Renal cortex interstitium (tissue), 15 donors: ENCODE measurements at places on chromosomes 3 and 15. TPM values are rescaled to one million over a fixed set of nuclear protein-coding genes. Genes with fewer than 3 reads are reported as not detected.

DNA sequence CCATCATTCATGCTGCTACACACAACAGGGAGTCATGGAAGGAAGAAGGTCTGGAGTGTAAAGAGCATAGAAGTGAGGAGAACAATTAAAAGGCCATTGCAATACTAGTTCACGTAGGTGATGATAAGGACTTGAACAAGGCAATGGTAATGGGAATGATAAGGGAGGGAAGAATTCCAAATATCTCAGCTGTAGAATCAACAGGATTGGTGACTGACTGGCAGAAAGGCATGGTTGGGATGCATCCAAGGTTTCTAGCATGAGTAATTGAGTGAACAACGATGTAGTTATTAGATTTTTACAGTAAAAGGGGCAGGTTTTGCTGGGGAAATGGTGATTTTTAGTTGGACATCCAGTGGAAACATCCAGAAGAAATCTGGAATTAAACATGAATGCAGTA lies 2.4 kb upstream of the SEC62 start:
- DNase-seq = no peak

- no peak for DNase-seq
Measured at GRCh38 chr15:50095938-50096821, 22.9 kb downstream of the ATP8B4 start.

DNA sequence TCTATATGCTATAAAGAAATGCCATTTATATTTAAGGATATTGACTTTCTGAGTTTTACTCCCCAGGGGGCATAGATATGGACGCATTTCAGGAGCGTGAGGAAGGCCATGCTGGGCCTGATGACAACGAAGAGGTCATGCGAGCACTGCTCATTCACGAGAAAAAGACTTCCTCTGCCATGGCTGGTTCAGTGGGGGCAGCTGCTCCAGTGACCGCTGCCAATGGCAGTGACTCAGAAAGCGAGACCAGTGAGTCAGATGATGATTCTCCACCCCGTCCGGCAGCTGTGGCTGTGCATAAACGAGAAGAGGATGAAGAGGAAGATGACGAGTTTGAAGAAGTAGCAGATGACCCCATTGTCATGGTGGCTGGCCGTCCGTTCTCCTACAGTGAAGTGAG lies 38.4 kb downstream of the GTF2E1 start:
- no peak for DNase-seq

DNA sequence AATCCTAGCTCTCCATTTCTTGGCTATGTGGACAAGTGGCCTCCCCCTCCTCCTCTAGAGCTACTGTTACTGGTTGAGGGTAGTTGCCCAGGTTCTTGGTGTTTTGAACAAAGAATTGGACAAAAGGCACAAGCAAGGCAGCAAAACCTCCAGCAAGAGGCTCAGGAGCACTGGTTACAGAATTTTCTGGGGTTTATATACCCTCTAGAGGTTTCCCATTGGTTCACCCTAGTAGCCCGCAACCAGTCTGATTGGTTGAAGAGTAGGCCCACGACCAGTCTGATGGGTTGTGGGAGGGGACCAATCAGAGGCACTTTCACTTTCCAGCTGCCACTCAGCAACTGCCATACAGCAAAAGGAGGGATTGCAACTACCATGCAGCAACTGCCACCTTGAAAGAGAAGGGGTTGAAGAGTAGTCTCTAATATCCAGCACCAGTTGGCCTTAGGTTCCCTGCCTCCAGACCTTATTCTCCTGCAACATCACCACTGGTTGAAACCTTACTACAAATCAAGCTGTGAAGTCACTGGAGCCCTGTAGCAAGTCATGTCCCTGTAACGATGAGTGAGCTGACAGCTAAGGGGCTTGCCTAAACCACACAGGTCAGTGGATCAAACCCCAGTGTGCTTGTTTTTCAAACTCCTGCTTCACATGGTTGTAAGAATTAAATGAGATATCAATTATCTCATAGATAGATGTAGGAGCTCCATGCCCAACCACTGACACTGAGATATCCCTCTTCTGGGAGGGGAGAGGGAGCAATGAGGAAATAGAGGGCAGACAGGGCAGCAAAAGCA lies 2.9 kb upstream of the C15orf39 start:
- DNase-seq = no peak

- no peak for DNase-seq
Measured at GRCh38 chr3:35745802-35746484, 106.6 kb downstream of the ARPP21 start.

DNA sequence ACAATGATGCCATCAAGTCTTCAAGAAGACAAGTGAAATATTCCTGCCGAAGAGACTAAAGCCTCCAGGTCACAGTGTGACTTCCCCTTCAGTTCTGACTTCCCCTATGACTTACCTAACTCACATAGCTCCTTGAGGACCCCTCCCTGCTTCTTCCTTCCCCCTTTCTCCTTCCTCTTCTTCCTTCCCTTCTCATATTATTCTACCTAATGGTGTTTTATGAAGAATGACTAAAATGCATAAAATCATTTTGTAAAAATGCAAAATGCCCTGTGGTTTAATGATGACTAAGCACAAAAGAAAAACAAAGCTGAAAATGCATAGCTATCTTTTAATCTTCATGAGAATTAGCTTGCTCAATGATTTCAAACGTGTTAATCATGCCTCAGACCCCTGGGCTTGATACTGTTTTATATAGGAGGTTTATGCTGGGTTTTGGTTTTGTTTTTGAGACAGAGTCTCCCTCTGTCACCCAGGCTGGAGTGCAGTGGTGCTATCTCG lies 26.1 kb upstream of the TM4SF4 start:
- no peak for DNase-seq

DNA sequence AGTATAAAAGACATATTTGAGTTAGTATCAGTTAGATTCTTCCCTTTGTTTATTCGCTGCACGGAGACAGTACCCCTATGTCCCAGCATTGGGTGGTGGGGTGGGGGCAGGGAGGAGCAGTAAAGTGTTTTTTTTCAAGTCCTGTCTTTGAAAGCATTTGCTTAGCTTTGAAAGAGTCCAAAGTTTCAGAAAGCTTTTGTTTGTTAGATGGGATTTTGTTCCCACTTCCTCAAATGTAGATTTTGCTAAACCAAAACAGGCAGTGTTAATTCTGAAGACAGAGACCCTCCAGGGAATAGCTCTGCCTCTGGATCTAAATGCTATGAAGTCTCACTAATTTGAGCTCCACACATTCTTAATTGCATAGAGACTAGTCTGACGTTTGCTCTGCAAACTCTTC lies 114.6 kb upstream of the KCNAB1 start:
- no peak for DNase-seq

GRCh38 chr3:143668385-143668784 lies 179.9 kb downstream of the SLC9A9 start:
- no peak for DNase-seq

DNA sequence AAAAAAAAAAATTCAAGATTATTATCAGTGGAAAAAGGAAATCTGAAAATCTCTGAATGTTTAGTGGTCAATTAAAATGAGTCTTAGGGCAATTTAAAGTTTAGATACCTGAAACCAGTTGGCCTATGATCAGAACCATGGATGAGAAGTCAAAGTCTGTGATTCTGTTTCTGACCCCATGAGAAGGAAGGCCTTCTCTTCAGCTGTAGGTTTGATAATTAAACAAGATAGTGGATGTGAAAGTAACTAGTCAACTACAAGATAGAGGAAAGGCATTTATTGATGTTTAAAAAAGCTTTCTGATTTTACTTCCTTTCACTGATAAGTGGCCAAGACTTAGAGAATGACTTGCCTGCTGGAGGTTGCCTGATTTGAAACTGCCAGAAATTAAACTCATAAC lies 8.7 kb downstream of the PLS1 start:
- no peak for DNase-seq

GRCh38 chr15:85036716-85037115 lies 55.1 kb downstream of the PDE8A start:
- DNase-seq = no peak

DNA sequence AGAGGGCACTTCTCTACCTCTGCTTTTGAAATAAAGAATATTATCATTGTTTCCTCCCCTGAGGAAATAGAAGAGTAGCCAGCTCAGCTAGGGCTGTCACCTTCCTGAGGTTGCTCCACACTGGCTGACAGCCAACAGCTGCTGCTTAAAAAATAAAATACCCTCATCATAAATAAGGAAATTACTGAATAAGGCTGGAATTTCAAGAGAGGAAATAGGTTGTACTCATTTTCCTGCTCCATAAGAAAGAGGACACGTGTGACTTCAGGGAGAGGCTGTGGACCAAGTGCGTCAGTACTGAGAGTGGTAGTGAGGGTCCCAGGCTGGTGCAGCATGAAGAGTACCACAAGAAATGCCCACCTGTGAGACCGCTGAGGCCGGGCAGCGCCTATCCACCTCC lies 8.1 kb upstream of the C2CD4B start:
- DNase-seq = peak; percentile 28

- no peak for DNase-seq
Measured at GRCh38 chr3:15262021-15262420, 56.0 kb downstream of the CAPN7 start.

Gene NPAP1
- polyA plus RNA-seq = 0.61 TPM

Gene PLAAT1
- polyA plus RNA-seq = 3.7 TPM

Gene SLC7A14
- 2.7 TPM for polyA plus RNA-seq

Gene CLSTN2
- polyA plus RNA-seq = 1.3 TPM

Gene CHRNA7
- polyA plus RNA-seq = 20.6 TPM

Gene SERINC4
- polyA plus RNA-seq = 0.24 TPM
